T-helper 9 cell (primary cell): ENCODE measurements at places on chromosomes 7 and 10.

GRCh38 chr7:47574482-47575329, 7.2 kb downstream of the TNS3 start:
- no peak for DNase-seq

- no peak for DNase-seq
Measured at GRCh38 chr7:37346761-37347160, 101.9 kb downstream of the ELMO1 start.

DNA sequence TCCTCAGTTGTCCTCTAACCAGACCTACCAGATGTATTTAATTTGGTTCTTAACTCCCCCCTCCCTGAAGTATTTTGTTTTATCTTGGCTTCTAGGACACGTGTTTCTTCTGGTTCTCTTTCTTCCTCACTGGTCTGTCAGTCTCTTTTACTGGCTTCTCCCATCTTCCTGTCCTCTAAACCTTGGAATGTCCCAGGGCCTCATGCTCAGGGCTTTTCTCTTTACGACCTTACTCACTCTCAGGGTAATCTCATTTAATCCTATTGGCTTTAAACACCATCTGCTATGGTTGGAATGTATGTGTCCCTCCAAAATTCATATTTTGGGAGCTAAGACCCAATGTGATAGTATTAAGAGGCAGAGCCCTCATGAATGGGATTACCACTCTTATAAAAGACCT, 418.2 kb upstream of the PODXL start:
- DNase-seq = no peak

DNA sequence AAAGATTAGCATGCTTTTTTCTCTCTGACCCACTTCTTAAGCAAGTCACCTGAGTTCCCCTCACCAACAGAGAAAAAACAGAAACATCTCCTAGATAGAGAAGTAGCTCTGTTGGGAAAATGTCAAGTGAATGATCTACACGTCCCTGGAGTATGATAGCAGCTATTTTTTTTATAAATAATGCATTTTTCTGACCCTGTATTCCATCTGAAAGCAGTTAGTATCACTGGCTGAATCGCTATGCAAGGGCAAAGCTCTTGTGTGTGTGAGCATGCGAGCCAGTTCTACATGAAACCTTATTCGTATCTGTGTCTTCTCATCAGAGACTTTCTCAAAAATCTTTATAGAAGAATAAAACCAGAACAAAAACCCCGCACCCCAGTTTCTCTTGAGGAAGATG, 8.2 kb downstream of the ANKMY2 start:
- DNase-seq = no peak

- DNase-seq = no peak
Measured at GRCh38 chr7:157194948-157195347, 56.2 kb downstream of the UBE3C start.

DNA sequence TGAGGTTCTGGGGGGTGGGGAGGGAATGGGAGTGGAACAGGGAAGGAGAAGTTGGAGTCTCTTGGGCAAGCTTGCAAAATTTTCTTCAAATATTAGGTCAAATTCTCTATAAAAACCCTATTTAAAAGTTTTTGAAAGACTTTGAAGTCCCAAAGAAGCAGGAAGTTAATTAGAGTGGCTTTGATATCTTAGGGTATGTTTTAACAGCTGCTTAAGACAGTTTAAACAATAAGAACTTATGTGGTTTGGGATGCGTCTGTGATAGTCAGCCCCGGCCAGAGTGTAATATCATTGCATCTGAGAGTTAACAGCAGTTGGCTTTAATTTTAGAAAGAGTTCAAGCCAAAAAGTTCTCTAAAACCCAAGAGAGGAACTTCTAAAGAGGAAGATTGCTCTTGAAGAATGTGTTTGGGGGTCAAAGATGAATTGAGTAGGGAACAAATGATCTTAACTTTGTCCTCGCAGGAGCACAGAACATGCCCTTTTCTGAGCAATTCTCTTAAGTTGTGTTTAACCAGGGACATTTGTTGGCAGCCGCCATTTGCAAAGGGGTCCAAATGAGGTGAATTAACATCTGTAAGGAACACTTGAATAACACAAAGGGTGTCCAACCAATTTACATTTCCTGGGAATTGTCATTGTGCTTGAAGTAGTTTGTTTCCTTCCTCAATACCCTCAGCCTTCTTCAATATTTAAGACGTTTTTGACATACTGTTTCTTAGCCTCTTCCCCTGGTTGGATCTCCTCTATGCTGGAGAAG, 182.4 kb downstream of the PTEN start:
- DNase-seq = no peak

DNA sequence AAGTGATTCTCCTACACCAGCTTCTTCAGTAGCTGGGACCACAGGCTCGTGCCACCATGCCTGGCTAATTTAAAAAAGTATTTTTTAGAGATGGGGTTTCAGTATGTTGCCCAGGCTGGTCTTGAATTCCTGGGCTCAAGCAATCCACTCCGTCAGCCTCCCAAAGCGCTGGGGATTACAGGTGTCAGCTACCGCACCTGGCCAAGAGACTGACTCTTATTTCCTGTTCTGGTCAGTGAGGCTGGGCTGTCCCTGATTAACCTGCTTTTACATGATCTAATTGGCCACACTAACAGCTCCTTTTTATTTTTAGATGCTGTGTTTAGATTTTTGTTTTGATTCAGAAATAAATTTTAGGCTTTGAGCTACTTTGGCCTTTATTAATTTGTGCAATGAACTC, 203.9 kb downstream of the NXPH1 start:
- no peak for DNase-seq

GRCh38 chr7:80135309-80136104, 876 bp downstream of the GNAI1 start:
- no peak for DNase-seq

GRCh38 chr7:5193880-5194279, 3.8 kb downstream of the WIPI2 start:
- DNase-seq = no peak

DNA sequence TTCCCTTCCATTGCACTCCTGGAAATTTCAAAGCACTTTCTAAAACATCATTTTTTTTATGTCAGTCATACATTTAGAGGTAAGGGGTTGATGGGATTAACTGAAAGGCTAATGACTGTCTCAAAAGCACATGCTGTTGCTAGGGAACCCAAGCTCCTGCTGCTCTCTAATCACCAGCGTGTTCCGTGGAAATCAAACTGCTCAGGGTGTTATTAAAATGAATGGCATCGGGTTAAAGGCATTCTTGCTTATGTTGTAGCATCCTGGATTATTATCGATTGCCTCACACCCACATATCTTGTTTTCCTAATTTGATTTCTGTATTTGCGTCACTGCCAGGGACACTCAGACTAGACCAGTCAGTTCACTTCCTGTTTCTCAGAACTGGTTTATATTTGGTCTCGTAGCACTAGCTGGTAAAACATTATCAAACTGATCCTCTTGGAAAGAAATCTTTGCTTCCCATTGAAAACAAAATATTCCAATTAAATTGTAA, 216.5 kb upstream of the MKLN1 start:
- no peak for DNase-seq

- no peak for DNase-seq
Measured at GRCh38 chr7:142300689-142301088, 42.8 kb upstream of the PRSS58 start.

GRCh38 chr10:69769395-69769992, 32.2 kb upstream of the COL13A1 start:
- DNase-seq = no peak

DNA sequence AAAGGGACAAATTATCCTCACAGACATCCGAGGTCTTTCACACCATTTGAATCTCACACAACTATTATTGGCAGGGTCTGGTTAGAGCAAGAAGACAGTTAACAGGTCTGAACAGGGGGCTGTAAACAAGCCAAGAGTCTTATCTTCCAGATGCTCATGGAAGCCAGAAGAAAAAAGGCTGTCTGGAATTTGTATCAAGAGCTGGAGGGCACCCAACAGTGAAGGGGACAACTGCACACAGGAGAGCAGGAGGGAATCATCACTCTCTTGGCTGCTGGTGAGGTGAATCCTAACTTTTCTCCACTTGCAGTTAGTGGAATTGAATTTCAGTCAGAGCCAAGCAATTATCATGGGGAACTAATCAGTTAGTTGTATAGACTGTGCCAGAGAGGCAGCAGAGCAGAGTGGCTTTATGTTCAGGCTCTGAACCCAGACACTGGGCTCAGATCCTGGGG, 880.2 kb upstream of the AUTS2 start:
- DNase-seq = no peak
